T-cell (primary cell): ENCODE measurements at places on chromosomes 2 and 18. TPM values are rescaled to one million over a fixed set of nuclear protein-coding genes. Genes with fewer than 3 reads are reported as not detected.

- no peak for DNase-seq
Observed at GRCh38 chr18:13124411-13124810, 94.1 kb upstream of the LDLRAD4 start.

GRCh38 chr2:224379172-224379571, 22.7 kb downstream of the FAM124B start:
- DNase-seq: no peak

DNA sequence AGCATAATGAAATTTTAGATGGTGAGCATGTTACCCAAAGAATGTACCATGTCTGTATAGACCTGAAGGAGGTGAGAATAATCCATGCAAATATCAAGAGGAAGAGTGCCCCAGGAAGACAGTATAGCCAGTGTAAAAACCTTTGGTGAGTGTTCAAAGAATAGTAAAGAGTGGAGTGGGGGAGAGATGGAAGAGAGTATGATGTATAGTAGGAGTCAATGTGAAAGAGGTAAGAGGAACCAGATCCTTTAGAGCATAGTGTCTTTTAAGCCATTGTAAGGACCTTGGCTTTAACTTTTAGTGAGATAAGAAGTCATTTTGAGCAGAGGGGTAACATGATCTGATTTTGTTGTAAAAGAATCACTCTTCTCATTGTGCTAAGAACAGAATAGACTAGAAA, 1052.3 kb upstream of the ZEB2 start:
- DNase-seq: no peak

SNTG2 gene
- 4.3 TPM for total RNA-seq

FAP gene
- total RNA-seq: not detected
